ENCODE measurements at places on chromosomes 5 and 9. TPM values are rescaled to one million over a fixed set of nuclear protein-coding genes. Genes with fewer than 3 reads are reported as not detected.

SIT1 gene
- total RNA-seq: not detected

PKD2L2 gene
- not detected for total RNA-seq

ROR2 gene
- total RNA-seq: 15.7 TPM

KCNN2 gene
- total RNA-seq: not detected

DRD1 gene
- total RNA-seq: 0.54 TPM

IFNA13 gene
- total RNA-seq: not detected

OLFM1 gene
- total RNA-seq: 3.5 TPM

FAM151B gene
- total RNA-seq: 1.2 TPM

TLX3 gene
- total RNA-seq: 4.6 TPM

EIF4E1B gene
- 0.07 TPM for total RNA-seq

COL15A1 gene
- 0.15 TPM for total RNA-seq

C8G gene
- 2.1 TPM for total RNA-seq

DNA sequence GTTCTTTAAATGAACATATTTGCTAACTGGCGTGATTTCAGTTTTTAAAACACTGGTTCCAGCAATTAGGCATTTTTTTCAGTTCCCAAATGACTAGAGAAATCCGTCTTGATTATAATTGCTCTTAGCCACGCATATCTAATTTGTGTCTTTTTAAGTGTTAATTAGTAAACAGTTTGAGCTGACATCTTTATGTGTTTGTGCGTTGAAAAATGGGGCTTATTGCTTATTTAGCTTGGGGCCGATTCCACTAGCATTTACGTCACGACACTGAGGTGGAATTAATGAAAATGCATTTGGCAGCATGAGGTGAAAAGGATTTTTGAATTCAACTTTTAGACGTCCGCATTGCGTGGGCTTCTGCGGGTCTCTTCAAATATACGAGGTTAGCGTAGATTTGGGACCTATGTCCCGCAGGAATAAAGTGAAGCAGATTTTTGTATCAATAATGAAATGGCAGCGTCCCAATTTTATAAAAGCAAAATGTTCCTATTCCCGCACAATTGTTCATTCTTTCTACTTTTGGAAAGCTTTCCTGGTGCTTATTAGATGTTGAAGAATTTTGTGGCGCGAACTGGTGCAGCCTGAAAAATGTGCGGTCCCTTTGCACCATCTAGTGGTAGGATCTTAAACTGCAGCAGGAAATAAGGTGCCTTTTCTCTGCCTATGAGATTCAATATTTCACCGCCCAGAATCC is 122.7 kb upstream of the LMX1B start:
- no peak for DNase-seq

GRCh38 chr5:43075319-43076293 is 35.5 kb upstream of the ANXA2R start:
- no peak for DNase-seq

- DNase-seq: no peak
These were observed 49.7 kb upstream of the TEX48 start for GRCh38 chr9:114731701-114732100.

DNA sequence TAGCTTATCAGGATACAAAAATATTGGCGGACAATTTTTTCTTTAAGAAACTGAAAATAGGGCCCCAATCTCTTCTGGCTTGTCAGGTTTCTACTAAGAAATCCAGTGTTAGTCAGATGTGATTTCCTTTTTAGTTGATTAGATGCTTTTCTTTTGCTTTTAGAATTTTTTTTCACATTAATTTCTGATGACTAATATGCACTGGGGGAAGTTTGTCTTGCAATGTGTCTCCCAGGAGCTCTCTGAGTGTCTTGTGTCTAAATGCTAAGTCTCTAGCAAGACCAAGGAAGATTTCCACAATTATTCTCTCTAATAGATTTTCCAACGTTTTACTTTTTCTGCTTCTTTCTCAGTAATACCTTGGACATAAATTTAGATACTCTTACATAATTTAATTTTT is 559.8 kb upstream of the TYRP1 start:
- no peak for DNase-seq

DNA sequence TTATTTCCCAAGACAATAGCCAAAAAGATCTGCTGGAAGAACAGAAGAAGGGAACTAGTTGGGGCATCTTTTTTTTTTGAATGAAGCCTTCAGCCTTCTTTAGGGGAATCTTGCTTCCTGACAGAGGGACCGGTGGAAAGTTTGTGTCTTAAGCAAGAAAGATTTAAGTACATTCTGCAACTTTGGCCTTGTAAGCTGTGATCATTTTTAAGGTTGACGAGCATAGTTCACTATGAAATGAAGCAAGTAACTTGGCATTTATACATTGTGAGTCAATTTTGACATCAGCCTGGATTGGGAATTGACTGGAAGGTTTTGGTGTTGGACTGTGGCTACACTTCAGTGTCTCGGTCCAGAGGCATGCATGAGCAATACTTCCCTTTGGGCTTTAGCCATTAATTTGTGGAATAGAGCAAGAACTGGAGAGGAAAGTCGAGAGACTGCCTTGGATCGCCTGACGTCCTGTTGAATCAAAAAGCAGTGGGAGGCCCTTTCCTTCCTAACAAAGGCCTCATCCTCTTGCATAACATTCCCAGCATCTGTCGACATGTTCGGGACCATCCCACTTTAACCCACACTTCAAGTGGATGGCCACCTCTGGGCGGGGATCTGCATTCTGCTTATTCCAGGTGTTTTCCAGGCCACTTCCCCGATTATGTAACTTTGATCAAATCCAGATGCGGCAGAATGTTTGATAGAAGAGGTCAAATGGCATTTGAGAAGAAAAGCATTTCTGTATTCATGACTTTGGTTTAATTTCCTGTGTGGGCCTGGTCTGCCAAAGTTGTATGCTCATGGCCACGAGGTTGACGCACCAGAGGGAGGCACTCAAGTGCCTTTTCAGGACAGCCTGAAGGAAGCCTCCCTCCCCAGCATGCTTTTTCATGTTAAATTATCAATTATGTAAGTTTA is 12.5 kb downstream of the ABL1 start:
- DNase-seq: no peak

DNA sequence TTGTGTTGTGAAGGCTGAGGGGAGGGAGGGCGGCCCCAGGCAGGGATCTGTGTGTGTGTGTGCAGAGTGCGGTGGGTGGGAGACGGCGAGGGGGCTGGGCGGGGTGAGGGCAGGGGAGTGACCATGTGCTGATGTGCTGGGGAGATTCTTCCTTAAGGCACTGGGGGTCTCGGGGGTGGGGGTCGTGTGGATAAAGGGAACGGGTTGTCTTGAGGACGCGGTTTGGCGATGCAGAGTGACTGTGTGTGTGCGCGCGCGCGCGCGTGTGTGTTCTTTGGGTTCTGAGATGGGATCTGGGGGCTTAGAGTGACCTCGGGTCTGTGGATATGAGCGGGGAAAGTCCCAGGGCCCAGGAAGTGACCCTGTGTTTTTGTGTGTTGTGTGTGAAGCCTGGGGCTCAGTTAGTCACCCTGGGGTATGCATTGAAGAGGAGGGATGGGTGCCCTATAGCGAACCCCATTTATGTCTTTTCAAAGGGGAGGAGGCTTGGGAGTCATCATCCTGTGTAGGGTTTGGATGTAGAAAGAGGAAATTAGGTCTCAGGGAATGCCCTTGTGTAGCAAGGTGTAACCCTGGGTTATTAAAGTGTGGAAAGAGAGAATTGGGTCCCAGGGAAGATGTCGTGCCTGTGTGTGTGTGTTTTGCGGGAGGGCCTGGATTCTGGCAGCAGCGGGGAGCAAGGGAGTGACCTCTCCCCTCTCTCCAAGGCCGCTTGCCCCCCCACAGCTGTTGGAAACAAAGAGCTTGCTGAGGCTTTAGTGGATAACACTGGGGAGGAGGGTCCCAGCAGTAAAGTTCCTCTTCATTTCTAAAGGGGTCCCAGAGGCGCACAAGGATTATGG is 1.4 kb downstream of the TMEFF1 start:
- no peak for DNase-seq

DNA sequence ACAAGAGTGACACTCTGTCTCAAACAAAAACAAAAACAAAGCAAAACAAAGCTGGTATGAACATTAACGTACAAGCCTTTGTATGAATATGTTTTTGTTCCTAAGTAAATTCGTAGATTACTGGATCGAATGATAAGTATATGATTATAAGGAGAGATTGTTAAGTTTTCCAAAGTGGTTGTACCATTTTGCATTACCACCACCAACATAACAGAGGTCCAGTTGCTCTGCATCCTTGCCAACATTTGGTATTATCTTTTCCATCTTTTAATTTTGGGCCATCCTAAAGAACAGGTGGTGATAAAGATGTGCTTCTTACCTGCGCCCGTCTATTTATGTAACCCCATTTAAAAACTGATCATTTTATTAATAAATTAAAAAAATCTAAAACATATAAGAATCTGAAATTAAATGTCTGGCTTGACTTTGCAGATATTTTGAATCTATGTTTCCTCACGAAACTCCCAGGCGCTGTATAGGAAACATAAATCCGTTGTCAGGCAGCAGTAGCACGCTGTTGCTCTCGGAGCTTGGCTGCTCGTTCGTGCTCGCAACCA is 593 bp upstream of the NAA35 start:
- DNase-seq: no peak

- DNase-seq: no peak
These were observed 23.9 kb upstream of the PPP2CA start for GRCh38 chr5:134249469-134250379.

DNA sequence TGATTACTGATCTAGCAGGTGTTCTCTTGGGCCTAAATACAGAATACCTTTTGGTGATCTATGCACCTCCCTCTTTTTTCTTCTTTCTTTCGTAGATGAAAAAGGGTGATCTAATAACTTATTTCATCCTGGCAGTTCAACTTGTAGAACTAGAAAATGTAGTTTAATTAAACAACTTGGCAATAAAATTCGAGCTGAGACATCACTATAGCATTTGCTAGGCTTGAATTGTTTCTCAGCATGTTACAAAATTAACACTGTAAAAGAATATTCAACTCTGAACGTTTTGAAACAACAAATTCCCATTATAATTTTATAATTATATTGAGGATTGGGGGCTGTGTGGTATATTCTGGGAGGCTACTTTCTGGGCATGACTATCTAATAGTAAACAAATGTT is 19.5 kb downstream of the SMIM15 start:
- DNase-seq: no peak

DNA sequence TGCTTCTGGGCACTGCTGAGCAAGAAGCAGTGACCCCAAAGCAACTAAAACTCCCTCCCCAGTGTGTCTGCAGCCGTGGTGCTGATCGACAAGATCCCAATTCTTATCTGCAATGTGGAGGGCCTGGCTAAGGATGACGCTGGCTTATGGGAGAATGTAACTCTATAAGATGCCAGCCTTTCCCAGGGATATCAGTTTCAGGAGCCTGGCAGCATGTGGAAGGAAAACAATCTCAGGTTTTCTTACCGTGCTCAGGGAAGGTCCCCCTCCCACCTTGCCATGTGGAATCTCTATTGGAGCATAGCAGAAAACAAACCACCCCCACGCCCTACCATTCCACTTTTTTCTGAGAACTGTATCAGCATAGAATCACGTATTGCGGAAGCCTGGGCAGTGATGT is 87.7 kb upstream of the PTPN3 start:
- no peak for DNase-seq

DNA sequence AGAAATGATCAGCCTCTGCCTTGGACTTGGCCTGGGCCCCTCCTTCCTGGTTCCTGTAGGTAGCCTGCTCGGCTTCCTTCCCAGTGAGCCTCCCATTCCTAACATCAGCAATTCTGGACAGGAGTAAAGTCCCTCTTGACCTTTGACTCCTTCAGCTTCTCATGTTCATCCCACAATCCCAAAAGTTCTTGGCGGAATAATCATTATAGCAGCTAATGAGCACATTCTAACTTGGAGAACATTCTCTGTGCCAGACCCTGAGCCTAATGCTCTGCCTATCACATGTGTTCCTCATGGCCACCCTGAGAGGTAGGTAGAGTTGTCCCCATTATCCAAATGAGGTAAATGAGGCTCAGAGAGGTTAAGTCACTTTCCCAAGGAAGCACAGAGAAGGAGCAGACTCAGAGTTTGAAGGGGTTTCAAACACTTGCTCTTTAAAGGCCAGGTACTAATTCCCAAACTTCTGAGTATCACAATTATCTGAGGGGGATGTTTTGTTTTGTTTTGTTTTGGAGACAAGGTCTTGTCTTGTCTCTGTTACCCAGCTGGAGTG is 21.2 kb downstream of the SWI5 start:
- no peak for DNase-seq

GRCh38 chr5:1516615-1517601 is 6.9 kb downstream of the LPCAT1 start:
- DNase-seq: no peak

DNA sequence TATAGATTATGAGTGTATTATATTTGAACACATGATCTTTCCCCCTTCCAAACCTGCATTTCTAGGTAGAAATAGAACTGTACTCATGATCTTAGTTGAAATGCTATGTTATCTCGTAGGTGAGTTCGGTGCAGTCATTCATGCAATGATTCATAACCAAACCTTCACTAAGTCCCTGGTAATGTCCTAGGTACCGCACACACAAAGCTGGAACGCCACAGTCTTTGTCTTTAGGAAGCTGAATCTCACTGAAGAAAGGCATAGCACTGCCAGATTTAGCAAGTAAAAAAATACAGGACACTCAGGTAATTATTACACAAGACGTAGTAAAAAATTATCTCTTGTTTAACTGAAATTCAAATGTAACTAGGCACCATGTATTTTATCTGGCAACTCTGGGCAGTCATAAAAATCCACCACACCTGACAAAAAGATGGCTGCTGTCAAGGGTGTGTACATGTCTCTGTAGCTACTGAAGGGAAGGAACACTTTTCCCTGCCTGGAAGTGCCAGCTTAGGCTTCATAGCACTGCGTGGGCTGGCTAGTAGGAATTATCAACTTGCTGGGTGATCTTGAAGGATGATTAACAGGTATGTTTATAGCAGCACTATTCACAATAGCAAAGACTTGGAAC is 28.0 kb upstream of the TXN start:
- no peak for DNase-seq

DNA sequence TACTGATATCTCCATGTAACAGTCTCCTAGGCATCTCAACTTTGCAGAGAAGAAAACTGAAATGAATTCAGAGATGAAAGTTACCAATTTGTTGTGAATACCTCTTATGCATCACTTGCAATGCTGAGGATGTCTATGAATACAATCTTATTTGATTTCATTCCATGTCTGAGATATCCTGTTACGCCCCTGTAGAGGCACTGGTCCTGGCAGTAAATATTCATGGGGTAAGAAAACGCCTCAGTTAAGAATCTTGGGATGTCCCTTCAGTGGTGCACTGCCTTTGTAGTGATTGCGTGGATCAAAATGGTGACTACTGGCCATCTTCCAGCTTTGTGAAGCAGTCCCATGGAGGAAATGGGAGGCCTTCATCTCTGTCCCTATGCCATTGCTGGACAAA is 229.1 kb upstream of the C9orf72 start:
- DNase-seq: no peak

DNA sequence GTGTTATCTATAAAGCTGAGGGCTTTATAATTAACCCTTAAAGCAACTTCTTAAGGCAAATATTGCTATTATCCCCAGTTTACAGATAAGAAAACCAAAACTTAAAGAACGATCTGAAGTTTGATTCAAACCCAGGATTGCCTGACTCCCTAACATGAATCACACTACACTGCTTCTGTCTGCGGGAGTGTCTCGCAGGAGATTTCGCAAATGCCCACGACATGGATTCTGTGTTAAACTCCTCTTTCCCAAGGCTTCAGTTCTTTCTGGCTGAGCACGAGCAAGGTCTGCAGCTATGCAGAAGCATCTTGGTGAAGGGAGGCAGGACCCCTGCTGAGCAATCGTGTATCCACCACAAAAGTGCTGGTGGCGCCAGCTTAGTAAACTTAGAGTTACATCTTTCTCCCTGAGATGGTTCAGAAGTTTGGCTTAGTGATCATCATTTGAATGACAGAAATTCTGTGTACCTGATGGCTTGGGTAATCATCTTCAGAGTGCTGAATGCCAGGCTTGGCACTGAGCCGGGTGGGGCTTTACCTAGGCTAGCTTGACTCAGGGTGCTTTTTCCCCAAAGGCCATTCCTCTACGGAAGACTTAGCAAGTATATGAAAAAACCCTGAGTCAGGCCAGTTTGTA is 81.4 kb upstream of the PIK3R1 start:
- no peak for DNase-seq
